ENCODE measurements at places on chromosomes 12 and 14.

DNA sequence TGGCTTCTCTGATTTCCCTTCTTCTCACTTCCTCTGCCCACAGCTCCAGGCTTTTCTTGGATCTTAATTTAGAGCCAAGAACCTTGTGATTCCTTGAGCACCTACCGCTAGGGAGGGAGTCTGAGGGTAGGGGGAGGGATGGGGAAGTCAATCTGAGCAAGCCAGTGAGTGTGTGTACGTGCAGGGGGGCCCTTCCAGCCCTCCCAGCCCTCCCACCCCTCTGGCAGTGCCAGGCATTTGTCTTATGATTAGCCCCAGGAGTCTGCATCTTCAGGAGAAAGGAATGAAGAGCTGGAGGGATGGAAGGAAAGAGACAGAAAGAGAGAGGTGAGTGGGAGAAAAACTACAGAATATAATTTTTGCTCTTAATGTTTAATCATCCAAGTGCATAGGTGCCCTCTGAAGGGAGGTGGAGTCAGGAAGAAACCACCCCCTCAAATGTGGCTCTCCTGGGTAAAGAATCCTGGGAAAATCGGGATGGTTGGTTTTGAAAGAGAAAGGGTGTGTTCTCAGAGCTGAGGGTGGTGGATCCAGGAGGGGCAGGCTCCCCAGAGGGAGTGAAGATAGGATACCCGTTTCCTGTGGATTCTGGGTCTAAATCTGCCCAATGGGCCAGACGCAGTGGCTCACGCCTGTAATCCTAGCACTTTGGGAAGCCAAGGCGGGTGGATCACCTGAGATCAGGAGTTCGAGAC lies 2.1 kb downstream of the PIANP start:
- DNase-seq: no peak

DNA sequence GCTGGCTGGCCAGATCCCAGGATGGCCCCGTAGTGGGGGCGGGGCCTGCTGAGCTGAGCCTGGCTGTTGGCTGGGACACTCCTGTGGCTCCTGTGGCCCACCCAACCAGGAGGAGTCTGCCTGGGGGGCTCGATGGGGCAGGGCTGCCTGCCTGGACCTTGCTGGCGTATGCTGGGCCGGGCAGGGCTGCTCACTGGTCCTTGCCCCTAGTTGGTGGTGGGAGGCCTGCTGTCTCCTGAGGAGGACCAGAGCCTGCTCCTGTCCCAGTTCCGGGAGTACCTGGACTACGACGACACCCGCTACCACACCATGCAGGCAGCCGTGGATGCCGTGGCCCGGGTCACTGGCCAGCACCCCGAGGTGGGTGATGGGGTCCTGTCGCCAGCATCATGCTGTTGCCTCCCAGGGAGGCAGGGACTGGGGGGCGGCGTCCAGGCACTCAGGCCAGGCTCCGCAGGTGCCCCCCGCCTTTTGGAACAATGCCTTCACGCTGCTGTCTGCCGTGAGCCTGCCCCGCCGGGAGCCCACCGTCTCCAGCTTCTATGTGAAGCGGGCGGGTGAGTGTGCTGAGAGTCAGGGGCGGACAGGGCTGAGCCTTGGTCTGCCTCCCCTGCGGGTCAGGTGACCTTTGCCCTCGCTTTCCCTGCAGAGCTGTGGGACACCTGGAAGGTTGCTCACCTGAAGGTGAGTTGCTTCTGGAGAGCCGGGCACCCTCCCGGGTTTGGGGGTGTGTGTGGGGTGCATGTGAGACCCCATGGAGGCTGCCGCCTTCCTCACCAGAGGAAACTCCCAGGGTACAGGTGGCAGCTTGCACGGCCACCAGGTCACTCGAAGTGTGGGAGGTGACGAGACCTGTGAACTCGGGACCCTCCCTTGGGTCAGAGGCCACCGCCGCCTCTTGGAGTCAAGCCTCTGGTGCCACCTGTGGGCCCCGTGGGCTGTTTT lies 3.4 kb downstream of the NOC4L start:
- DNase-seq: no peak

GRCh38 chr14:101291390-101291789 lies 269.9 kb upstream of the DIO3 start:
- no peak for DNase-seq

GRCh38 chr14:29144621-29145020 lies 378.0 kb downstream of the FOXG1 start:
- DNase-seq: no peak

DNA sequence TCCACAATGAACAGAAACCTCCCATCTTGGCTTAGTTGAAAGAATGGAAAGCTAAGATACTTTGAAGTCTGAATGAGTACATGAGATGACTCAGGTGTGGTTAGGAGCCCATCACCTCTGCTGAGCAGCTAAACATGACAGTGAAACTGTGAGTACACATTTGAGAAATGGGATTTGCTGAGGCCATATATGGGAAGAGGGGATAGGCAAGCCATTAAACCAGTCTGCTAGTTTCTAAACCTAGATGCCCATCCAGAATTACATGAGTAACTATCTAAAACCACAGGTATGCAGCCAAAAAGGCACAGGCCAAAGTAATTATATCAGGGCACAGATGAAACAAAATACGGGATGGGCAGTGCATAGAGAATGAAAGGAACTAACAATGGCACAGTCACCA lies 41.2 kb downstream of the NKX2-1 start:
- DNase-seq: no peak

- no peak for DNase-seq
Measured at GRCh38 chr12:25202137-25202536, 7.1 kb downstream of the ETFRF1 start.
